NCI-H1436 treated with DMSO at 0.1 percent for 48 hours (cell line): ENCODE measurements at places on chromosomes 4 and X.
A peak's percentile ranks its signal among the peaks of the same experiment; 100 is the strongest.

DNA sequence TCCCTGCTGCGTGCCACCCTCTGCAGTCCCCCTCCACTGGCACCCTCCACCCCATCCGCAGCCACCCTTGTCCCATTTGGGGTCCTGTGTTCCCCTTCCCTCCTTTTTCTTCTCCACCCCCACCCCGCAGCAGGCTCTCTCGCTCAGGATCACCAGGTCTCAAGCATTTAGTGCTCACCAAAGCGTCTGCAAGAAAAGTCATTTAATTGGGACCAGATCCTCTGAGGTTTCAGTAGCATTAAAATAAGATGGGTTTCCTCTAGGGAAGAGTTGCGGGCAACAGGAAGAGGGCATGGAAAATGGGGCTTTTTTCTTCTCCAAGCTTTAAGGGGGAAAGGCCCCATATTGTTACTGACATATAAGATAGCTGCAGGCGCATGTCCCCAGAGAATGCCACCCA lies 4.9 kb upstream of the HAUS7 start:
- no peak for DNase-seq

DNA sequence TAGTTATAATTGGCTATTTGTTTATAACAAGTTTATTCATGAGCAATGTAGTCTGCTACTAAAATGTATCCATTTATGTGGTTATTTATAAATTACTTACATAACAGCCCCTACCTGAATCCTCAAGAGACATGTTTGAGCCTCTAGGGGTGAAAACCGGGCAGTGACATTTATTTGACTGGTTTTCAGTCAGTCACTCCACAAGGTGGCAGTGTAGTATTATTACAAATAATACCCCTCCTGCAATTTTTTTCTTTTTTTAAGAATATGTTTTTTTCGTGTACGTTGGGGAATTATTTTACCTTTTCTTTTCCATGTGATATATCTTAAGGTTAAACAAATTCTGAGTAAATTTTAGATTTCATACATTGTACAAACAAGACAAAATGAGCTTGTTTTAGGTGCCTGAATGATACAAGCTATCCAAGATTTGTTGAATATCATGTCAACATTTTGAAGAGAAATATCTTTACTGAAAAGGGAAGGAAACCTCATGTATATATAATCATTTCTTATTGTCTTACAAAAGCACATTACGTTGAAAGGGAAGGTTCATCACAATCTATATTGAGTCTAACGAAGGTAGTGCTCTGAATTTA lies 598.7 kb upstream of the TECRL start:
- DNase-seq = no peak

DNA sequence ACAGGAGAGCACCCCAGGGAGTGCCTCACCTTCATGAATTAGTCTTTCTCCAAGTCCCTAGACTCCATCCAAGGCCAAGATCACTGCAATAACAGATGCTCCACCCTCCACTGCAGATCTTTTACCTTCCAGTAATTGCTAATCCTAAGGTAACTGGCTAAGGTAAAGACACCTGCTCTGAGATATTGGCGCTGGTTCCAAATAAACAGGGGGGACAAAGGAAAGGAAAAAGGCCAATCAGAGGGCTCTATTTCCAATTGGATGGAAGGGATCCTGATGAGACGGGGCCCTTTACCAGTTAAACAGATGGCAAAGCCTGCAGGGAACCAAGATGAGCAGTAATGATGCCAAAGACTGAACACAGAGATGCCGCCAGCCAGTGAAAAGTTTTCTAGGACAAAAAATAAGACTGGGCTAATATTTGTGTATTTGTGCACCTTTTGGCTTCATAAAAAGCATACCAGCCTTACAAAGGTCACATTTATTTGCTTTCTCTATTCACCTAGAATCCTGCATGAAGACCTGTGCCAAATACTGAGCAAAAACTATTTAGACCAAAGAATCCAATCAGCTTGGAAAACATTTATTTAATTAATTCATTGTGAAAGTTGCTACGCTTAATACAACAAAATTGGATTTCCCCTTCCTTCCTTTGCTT lies 148.5 kb downstream of the PPP3CA start:
- peak; percentile 53 for DNase-seq

- DNase-seq = no peak
Observed at GRCh38 chr4:128358231-128358912, 70.8 kb upstream of the PGRMC2 start.

DNA sequence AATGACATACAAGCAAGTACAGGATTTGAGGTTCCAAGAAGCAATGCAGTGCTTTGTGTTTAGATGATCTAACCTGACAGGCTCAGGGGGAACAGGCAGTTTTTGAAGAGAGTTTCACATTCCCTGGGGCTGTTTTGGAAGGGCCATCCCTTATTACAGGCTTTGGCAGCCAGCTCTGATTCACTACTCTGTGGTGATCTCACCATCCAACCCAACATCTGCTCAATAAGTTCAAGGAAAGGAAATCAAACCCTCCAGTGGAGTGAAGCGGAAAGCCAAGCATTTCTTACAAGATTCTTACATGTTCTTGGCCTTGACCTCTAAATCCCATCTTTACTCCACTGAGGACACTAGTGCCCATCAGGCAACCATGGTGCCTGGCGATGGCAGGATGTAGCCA lies 7.5 kb downstream of the IDS start:
- DNase-seq = no peak

- no peak for DNase-seq
Observed at GRCh38 chrX:110118530-110118929, 115.6 kb downstream of the TMEM164 start.

DNA sequence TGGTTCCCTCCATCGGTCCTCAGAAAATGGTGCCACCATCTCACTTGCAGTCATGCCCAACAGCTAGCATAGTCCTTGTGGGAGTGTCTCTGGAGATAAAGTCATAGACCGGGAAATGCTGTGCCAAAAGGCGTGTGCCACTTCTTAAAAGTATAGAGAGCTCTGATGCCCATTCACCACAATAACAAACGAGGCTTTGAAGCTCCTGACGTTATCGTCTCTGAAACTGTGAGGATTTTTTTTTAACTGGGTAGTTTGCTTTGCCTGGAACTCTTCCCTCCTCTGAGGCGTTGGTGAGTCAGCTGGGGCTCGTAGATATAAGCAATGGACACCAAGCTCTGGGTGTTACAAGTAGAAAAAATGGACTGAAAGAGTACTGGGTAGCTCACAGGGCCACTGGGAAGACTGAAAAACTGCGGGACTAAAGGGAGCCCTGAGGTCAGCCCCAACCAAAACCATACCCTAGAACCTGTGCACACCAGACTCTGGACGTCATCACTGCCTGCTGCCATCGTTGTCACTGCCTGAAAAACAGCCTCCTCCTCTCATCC lies 89.4 kb upstream of the TRIM2 start:
- DNase-seq = no peak

GRCh38 chrX:131068945-131069719 lies 11.0 kb downstream of the ARHGAP36 start:
- no peak for DNase-seq

DNA sequence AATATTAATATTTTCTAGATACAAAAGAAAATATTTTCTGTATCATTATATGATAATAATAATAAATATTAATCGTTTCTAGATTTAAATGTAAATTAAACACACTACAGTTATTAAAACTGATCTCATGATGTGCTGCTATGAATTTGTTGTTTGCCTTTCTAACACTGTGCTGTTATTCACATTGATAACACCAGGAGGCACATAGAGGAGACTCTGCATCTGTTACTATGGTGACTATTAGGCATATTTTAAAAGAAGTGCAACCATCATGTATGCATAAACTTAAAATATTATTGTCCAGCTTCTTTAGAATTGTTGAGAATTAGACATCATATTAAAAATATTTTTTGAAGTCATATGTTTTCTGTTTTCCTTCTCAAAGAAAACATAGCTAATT lies 11.8 kb upstream of the PDGFC start:
- no peak for DNase-seq

DNA sequence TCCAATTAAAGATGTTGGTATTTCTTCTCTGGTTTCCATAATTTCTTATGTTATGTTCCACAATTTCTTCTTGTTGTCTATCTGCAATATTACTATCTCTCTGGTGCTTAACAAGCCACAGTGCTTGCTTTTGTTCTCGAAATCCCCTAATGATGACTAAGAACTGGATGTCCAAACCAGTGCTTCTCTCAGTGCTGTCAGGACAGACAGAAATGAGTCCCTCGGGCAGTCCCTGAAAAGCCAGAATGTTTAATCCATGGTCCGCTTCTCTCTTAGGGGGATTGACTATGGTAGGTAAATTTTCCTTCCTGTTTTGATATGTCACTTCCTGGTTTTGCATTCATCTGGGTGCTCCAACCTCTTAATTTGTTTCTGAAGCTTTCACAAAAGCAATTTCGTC lies 321.6 kb upstream of the PCDH10 start:
- DNase-seq = no peak

- DNase-seq = no peak
Observed at GRCh38 chr4:146072376-146072775, 103.1 kb upstream of the LSM6 start.
